ENCODE measurements at places on chromosomes 5 and 9. TPM values are rescaled to one million over a fixed set of nuclear protein-coding genes. Genes with fewer than 3 reads are reported as not detected.

DNA sequence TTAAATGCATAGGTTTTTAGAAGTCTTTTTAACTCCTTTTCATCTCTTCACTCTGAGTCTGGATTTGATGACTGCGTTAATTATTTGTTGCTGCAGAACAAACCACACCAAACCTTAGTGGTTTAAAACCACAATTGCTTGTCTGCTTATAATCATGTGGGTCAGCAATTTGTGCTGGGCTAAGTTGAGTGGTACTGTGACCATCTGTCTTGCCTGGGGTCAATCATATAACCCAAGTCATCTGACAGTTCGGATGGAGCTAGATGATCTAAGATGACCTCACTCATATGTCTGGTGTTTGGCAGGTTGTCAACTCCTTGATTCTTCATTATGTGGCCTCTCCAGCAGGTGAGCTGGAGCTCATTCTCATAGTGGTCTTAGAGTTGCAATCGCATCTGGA lies 219.1 kb upstream of the ELAVL2 start:
- DNase-seq = no peak

DNA sequence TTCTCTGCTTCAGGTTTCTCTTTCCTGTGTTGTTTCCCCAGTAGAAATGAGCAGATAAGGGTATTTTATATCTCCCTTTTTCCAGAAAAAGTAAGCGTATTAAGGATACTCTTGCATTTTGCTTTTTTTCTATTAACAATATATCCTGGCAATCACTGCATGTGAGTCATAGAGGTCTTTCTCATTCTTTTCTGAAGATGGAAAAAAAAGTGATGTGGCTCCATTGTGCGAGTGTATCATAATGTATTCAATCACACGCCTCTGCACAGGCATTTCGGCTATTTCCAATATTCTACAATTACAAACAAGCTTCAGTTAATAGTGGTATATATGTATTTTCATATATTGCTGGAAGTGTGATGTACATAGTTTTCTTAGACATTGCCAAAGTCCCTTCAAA lies 155.9 kb downstream of the MED27 start:
- no peak for DNase-seq

- no peak for DNase-seq
Measured at GRCh38 chr5:179271821-179272325, 73.4 kb downstream of the ADAMTS2 start.

- DNase-seq = no peak
Measured at GRCh38 chr5:106825374-106825773, 845.4 kb downstream of the EFNA5 start.

DNA sequence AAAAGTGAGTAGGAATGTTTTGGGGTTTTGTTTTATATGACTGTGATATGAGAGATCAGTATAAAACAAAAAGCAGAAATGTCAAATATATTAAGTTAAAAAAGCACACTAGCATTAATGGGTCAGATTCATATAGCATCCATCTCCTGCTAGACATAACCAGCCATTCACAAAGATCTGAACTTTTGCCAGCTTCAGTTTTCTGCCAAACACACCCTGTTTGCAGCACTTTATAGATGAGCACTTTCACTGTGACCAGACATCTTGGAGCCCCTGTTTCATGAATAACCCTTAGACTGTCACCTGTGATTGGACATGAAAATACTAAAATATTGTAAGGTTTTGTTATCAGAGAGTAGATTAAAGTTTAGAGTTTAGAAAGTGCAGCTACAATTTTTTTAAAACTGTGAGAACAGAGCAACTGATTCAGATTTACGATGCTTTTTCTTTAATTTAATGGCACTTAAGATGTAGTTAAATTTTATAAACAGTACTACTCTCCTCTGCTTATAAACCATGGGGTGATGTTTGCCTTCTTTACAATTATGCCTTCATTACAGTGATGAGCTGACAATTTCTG lies 142.6 kb downstream of the KCTD16 start:
- no peak for DNase-seq

DNA sequence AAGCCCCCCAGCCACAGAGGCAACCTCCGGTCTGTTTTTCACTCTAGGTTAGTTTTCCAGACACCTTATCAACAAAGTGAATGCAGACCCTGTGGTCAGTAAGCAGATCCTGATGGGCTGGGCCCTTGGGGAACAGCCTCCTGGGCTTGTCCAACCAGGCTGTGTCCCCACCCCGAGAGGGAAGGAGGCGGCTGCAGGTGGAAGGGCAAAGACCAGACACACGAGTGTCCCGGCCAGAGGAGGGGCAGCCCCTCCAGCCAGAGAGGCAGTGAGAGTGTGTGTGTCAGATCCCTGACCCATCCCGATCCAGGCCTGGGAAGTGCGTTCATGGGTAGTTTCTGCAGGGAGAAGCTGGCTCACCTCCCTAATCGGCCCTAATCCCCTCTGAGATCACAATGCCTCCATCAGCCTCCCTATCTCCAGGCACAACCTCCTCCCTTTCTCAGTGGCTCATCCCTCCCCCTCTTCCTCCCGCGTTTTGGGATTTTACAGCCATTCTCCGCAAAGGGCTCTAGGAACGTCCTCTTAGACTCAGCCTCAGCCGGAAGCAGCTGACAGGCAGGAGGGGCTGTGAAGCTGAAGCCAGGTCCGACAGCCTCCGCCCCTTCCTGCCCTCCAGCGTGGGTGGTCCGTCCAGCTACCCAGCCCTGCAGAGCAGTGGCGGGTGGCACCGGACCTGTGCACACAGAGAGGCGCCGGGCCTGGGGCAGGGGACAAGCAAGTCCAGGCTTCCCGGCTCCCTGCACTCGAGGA lies 9.7 kb downstream of the SLC12A7 start:
- no peak for DNase-seq

DNA sequence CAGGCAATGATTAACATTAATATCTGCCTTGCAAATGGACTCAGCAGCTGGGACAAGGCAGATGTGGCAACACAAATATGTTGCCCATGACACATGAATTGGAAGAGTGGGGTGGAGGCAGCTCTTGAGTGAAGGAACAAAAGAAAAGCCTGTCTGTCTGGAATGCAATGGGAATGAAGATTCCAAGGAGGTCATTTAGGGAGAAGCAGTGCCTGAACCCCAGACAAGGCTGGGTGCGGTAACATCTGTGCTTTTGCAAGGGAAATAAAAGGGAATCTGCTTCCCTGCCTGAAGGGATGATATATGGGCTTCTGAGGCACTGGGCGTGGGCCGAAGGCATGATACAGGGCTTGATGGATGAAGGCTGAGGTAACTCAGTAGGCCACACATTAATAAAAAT lies 94.1 kb upstream of the TRIM32 start:
- DNase-seq = no peak

- no peak for DNase-seq
Measured at GRCh38 chr9:82880336-82881050, 182.4 kb downstream of the RASEF start.

GRCh38 chr5:178283520-178283919 lies 50.9 kb upstream of the PHYKPL start:
- DNase-seq = no peak

GRCh38 chr9:76531231-76531780 lies 72.3 kb downstream of the GCNT1 start:
- DNase-seq = no peak

Gene ERGIC1
- total RNA-seq = 168 TPM

- no peak for DNase-seq
Measured at GRCh38 chr5:21121213-21121612, 1133.2 kb upstream of the CDH18 start.

DNA sequence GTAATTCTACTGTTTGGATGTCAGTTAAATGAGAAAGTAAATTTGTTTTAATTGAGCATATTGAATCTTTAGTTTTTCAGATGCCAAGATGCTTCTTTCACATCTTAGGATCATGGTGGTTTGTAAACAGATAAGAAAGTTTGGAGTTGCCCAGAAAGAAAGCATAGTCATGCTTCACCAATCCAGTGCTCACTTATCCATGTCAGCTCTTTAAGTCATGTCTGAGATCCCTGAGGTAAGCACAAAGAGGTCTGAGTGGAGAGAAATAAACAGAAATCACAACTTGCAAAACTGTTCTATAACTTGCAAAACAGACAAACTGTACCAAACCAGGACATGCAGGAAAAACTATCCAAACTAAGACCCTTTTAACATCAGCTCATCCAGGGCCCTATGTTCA lies 87.7 kb downstream of the OSTF1 start:
- DNase-seq = no peak

All from glomerular endothelial cell (primary cell).